ENCODE measurements at places on chromosomes 7 and 10. TPM values are rescaled to one million over a fixed set of nuclear protein-coding genes. Genes with fewer than 3 reads are reported as not detected.

The ELFN1 gene
- total RNA-seq: 0.18 TPM

DNA sequence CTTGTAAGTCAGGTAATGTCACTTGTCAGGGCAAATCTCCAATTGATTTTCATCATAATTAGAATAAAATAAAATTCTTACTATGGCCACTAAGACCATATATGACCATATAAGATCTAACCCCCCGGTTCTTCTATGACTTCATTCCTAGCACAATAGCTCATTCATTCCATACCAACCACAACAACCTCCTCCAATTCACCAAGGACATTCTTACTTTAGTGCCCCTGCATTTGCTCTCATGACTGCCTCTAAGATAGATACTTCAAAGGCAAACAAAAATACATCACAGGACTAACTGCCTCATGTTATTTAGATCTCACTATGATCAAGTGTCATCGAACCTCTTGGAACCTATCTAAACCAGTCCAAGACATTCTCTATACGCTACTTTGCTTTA is 90.8 kb downstream of the SNX13 start:
- H3K36me3 ChIP-seq: peaks cover 4% of the 10 kb centered on the region
- no peak overlapping the region for H3K27ac ChIP-seq
- H3K4me1 ChIP-seq: no peaks in the 10 kb centered on the region
- H3K4me3 ChIP-seq: no peak overlapping the region
- peak; percentile 55 for DNase-seq

The CYP2E1 gene
- not detected for total RNA-seq

The SLC4A2 gene
- total RNA-seq: 47.4 TPM

DNA sequence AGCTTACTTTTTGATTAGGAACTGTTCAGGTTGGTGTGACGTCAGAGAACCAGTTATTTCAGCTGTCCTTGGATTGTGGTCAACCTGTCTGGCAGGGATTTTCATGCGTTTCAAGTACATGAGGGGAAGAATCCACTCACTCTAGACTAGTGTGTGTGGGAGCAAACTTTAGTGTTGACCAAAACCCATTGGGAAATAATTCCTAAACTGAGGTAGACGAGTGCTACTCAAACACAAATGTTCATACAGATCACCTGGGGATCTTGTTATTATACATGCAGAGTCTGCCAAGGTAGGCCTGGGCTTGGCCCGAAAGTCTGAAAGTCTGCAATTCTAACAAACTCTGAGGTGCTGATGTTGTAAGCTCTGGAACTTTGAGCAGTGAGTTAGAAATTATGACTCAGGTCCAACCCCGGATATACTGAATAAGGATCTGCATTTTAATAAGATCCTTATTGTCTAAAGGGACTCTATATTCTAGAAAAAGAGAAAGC is 111.1 kb upstream of the CREB5 start:
- H3K36me3 ChIP-seq: no peaks in the 10 kb centered on the region
- H3K4me3 ChIP-seq: no peak overlapping the region
- no peaks in the 10 kb centered on the region for H3K27me3 ChIP-seq
- H3K27ac ChIP-seq: no peak overlapping the region
- no peaks in the 10 kb centered on the region for H3K4me1 ChIP-seq

The HYAL4 gene
- total RNA-seq: not detected

The CALHM1 gene
- not detected for total RNA-seq

DNA sequence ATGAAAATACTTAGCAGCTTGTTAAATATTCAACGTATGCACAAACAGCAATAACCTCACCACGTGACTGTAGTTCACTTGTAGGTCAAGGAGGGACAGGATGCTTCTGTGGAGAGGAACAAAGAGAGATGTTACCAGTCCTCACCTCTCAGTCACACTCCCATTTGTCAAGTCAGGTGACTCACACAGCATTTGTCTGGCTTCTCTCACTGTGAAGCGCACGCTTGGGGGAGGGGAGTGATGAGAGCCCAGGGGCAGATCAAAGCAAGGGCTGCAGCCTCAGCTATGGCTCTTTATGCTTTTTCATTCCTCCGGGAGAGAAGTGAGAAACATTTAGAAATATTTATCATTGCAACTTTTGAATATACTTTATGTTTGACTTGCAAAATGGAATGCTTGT is 2.9 kb upstream of the RBM20 start:
- DNase-seq: peak; percentile 56
- peaks cover 47% of the 10 kb centered on the region for H3K27me3 ChIP-seq
- no peaks in the 10 kb centered on the region for H3K36me3 ChIP-seq

DNA sequence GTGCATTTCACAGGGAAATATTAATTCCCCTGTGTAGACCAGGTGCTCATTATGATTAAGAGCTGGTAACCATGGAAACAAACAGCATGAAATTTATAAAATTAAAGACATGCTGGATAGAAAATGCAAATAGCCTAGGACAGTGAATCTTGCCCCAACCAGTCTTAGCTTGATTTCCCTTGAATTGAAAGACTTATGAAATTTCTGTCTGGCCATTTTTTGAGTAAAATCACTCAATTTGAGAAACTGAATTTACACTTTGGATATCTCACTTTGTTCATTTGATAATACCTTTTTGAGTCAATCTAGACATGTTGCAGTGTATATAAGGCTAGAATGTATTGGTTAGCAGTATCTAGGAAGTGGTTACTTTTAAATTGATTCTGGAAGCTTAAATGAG is 4.4 kb upstream of the SMIM30 start:
- no peaks in the 10 kb centered on the region for H3K36me3 ChIP-seq
- H3K27me3 ChIP-seq: no peaks in the 10 kb centered on the region
- H3K4me3 ChIP-seq: no peak overlapping the region

The TMEM270 gene
- not detected for total RNA-seq
